ENCODE measurements at places on chromosomes 2 and 18.
A peak's percentile ranks its signal among the peaks of the same experiment; 100 is the strongest.

GRCh38 chr2:164917296-164917903 lies 37.9 kb downstream of the SLC38A11 start:
- DNase-seq, result no peak

GRCh38 chr2:218427741-218428140 lies 8.8 kb downstream of the VIL1 start:
- DNase-seq, result no peak

GRCh38 chr18:9774150-9774549 lies 66.0 kb downstream of the RAB31 start:
- DNase-seq, result no peak

DNA sequence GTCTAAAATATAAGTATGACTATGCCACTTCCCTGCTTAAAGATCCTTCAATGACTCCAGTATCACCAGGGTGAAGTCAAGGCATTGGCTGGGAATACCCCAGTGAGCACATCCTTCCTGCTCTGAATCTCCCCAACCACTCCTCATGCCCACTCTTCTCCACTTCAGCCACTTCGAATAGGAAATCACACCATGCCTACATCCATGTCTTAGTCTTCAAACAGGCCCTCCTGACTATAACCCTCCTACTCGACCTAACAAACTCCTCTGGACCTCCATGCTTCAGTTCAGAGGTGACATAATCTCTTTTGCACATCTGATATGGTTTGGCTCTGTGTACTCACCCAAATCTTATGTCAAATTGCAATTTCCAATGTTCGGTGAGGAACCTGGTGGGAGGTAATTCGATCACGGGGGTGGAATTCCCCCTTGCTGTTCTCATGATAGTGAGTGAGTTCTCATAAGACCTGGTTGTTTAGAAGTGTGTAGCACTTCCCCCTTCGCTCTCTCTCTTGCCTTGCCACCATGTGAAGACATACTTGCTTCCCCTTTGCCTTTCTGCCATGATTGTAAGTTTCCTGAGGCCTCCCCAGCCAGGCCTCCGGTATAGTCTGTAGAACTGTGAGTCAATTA lies 87.8 kb upstream of the TFCP2L1 start:
- DNase-seq, result no peak

DNA sequence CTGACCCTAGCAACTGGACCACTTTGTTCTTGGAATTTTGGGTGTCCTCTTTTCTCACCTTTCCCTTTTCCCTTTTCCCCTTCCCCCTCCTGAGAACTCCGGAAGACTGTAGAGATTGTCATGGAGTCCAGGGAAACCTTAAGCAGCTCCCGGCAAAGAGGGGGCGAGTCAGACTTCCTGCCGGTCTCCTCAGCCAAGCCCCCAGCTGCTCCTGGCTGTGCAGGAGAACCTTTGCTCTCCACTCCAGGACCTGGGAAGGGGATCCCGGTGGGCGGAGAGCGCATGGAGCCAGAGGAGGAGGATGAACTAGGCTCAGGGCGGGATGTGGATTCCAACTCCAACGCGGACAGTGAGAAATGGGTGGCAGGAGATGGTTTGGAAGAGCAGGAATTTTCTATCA lies 20.5 kb downstream of the SETBP1 start:
- no peak for DNase-seq

DNA sequence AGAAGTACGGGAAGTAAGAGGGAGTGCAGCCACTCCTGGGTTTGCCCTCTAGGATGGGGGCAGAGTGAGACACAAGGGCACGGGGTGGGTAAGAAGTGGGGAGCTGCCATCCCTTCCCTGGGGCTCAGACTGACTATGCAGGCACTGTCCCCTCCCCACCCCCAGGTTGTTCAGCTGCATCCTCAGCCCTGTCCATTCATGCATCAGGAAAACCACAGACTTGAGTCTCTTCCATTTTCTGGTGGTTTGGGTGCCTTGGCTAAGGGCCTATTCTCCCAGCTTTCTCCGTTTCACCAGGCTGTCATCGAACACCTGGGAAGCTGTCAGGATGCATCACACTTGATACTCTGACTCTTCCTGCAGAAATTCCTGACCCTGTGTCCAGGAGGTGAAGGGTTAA lies 111.9 kb downstream of the TFCP2L1 start:
- DNase-seq, result no peak

DNA sequence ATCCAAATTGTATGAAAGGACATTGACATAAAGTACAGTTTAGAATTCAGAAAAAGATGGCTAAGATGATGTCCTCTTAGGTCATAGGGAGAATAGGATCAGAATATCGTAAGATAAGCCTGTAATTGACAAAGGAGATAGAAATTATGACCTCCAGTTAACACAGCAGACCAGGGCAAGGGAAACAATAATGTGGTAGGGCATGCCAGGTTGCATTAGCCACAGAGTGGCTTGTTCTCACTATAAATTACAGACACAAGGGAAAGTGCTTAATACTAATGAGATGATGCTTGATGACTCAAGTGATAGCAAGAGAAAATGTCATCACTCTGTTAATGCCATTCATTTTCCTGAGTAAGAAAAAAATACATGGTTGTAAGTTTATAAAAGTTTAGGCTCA lies 48.9 kb upstream of the LRP1B start:
- no peak for DNase-seq

DNA sequence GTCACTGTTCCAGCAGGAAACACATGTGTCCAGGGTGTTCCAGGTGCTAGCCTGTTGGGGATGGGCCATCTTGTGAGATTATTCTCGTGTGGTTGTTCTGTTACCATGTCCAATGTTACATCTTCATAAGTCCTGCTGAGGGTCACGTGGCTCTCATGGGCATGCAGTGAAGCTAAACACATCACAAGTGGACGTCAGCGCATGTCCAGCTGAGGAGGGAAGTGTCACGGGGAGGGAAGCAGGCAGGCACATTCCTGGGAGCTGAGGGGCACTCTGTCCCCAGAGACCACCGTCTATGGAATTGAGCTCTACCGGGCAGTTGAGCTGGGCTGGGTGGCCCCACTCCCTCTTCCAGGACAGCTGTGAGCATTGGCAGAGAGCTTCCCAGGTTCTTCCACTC lies 155.3 kb upstream of the TWIST2 start:
- no peak for DNase-seq

GRCh38 chr2:8402222-8402621 lies 279.6 kb upstream of the ID2 start:
- no peak for DNase-seq

DNA sequence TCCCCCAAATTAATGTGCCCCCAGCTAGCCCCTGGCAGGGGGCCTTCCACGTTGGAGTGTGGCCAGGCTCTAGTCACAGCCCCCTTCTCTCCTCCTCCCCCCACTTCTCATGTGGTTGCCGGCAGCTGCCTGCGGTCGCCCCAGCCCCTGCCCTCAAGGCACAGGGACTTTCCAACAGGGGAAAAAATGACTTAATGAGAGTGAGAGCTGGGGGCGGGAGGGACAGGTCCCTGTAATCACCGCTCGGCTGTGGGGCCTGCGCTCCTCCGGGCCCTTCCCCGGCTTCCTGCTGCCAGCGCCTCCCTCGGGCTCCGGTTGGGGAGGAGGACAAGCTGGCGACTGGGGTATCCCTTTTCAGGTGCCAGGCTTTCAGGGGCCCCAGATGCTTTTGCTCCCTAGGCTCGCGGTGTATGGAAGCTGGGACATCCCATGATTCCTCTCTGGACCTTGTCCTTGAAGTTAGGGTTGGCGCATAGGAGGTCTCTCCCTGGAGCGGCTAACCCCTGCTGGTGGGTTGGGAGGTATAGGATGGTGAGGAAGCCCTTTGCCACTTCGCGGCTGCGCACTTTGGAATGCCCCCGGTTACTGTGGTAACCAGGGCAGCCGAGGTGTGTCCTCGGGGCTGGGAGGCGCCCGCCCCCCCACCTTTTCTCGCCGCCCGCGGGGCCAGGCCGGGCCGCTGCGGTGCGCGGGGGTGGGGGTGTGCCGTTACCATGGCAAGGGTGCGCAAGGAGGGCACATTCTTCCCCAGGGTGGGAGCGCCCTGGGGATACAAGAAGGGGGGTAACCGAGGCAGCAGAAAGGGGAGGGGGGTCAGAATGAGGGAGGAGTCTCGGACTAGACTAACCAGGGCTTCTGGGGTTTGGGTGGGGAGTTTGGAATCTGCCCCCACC lies 16.1 kb downstream of the WNT10A start:
- DNase-seq, result peak; percentile 60

DNA sequence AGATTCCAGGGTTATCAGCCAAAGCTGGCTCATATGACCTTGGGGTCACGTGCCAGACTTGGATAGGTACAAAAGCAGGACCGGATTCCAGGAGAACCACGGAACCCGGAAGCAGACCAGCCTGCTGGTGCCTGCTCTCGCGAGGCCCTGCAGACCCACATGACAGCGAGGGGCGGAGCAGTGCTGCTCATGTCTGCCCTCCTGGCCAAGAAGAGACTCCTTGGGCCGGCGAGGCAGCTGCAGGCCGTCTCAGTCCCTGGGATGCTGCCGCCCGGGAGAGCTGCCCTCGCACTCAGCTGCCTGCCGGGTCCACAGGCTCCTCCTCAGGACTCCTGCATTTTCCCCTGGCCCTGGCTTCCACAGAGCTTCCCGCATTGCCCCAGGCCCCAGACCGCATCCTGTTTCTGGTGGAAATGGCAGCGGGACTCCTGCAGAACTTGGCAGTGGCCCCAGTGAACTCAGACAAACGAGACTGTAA lies 739.5 kb downstream of the SOCS6 start:
- no peak for DNase-seq

DNA sequence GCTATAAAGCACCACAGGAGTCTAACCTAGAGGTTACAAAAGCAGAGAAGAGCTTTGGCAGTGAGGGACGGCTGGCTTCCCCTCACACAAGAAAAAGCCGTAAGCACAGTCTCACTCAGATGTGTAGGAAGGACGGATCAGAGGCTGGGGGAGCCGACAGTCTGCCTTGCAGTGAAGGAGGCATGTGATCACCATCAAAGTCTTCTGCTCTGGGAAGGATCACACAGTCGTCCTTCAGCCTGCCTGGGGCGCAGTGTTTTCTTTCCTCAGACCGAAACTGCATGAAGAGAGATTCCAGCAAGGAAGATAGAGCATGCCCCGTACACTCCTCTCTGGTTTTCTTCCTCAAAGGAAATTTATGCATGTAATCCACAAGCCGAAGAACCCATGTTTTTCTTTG lies 24.1 kb downstream of the GATA6 start:
- no peak for DNase-seq

- no peak for DNase-seq
Observed at GRCh38 chr2:109067631-109068125, 61.3 kb upstream of the SH3RF3 start.

- DNase-seq, result no peak
Observed at GRCh38 chr2:71313016-71313766, 18.4 kb upstream of the ZNF638 start.

DNA sequence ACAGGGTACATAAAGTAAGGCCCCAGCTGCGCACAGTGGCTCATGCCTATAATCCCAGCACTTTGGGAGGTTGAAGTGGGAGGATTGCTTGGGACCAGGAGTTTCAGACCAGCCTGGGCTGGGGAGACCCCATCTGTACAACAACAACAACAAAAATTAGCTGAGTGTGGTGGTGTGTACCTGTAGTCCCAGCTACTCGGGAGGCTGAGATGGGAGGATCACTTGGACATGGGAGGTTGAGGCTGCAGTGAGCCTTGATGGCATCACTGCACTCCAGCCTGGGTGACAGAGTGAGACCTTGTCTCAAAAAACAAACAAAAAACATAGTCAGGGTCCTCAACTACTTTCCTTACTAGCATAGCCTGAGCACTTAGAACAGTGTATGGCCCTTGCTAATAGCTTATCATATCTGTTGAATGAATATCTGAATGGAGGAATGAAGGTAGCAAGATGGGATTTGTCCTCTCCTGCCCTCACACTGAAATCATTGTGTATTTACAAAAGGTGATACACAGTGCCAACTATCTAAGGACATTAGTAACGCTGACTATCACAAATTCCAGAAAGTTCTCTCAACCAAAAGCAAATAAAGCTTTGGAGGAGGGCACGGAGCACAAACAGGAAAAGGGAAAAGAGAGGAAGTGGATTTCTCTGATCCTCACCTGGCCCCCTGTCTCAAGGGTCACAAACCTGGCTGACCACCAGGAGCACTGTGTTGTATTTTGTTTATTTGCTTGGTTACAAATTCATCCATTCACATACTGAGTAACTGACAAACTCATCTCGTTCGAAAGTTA lies 38.1 kb downstream of the L3MBTL4 start:
- DNase-seq, result no peak

- no peak for DNase-seq
Observed at GRCh38 chr2:18005411-18005810, 126.9 kb downstream of the KCNS3 start.

- DNase-seq, result no peak
Observed at GRCh38 chr18:62883937-62884735, 168.8 kb downstream of the PHLPP1 start.

GRCh38 chr2:29053670-29054400 lies 20.5 kb downstream of the PCARE start:
- DNase-seq, result no peak

DNA sequence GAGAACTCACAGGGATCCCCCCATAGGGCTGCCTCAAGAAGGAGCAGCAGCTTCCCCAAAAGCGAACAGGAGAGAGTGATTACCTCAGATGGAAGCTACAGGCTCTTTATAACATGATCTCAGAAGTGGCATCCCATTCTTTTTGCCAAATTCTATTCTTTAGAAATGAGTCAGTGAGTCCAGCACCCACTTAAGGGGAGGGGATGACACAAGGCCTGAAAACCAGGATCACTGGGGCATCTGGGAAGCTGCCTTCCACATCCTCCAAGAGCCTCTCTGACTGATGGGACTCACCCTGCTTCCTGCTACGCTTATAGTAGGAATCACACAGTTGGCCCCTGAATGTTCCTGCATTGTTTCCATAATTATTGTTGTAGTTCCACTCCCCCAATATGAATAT lies 96.5 kb downstream of the MAPK4 start:
- no peak for DNase-seq

DNA sequence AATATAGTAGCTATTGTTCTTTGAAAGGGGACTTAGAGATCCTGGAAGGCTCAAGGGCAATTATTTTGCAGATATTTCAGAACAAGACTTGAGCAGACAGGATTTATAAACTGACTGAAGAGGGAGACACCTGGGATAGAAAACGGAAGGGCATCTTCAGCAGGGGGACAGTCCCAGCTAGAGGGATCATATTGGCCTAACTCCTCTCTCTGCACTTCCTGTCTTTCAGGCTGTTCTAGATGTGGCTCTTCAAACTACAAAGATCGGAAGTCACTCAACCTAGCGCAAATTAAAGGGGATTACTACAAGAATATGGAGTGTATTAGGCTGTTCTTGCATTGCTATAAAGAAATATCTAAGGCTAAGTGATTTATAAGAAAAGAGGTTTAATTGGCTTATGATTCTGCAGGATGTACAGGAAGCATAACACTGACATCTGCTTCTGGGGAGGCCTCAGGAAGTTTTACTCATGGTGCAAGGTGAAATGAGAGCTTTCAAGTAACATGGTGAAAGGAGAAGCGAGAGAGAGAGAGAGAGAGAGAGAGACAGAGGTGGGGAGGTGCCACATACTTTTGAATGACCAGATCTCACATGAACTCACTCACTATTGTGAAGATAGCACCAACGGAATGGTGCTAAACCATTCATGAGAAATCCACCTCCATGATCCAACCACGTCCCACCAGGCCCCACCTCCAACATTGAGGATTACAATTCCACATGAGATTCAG lies 5.3 kb upstream of the CTIF start:
- DNase-seq, result no peak

GRCh38 chr2:104851291-104852089 lies 2.4 kb upstream of the POU3F3 start:
- DNase-seq, result no peak

Data from activated naive CD4-positive, alpha-beta T cell (primary cell).